Naive thymus-derived CD8-positive, alpha-beta T cell (primary cell): ENCODE measurements at places on chromosomes 12 and 14. TPM values are rescaled to one million over a fixed set of nuclear protein-coding genes. Genes with fewer than 3 reads are reported as not detected.

DNA sequence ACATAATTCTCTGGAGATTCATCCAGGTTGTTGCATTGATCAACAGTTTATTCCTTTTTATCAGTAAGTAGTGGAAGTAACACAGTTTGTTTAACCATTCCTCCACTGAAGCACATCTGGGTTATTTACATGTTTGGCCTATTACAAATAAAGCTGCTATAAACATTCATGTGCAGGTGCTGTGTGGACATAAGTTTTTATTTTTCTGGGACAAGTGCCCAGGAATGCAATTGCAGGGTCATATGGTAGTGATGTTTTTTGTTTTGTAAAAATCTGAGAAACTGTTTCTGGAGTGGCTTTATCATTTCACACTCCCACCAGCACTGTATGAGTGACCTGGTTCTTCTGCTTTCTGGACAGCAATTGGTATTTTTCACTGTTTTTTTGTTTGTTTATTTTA, 505.4 kb downstream of the CCER1 start:
- DNase-seq: no peak

- DNase-seq: no peak
These were observed 3.0 kb upstream of the ARHGDIB start for GRCh38 chr12:14964406-14964805.

- DNase-seq: no peak
These were observed 113.0 kb downstream of the SEC23A start for GRCh38 chr14:38989922-38990546.

GRCh38 chr14:81537193-81537592, 3.5 kb upstream of the SEL1L start:
- no peak for DNase-seq

DNA sequence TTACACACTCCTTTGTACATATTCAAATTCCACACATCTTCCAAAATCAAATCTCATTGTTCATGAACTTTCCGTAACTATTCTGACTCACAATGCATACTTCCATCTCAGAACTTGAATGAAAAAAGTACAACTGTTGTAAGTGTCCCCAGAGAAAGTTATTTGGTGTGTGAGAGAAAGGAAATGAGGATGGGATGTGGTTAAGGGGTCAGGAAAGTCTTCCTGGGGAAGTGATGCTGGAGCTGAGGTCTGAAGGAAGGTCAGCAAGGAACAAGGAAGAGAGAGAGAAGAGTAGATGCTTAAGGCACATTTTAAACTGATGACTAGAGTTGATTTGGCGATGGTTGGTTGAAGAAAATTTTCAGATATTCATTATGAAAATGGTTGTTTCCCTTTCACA, 340.0 kb upstream of the STXBP6 start:
- no peak for DNase-seq

GRCh38 chr12:92740411-92740810, 37.6 kb downstream of the PLEKHG7 start:
- DNase-seq: no peak

DNA sequence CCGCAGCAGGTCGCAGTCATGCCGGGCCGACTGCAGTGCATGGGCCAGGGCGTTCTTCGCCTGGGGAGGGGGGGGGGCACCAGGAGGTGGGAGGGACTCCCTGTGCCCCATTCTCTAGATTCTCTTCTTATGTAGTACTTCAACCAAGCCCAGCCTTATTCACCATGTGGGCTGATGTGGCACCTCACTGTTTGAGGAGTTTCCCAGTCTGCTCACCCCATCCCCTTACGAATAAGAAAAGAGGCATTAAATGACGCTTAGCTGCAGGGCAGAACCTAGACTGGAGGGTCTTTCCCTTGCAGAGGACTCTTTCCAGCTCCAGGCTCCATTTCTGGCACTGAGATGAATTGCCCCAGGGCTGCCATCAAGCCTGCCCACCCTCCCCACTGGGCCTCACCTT, 12.2 kb downstream of the CMTM5 start:
- no peak for DNase-seq

GRCh38 chr12:27711317-27711682, 668 bp downstream of the MRPS35 start:
- no peak for DNase-seq

DNA sequence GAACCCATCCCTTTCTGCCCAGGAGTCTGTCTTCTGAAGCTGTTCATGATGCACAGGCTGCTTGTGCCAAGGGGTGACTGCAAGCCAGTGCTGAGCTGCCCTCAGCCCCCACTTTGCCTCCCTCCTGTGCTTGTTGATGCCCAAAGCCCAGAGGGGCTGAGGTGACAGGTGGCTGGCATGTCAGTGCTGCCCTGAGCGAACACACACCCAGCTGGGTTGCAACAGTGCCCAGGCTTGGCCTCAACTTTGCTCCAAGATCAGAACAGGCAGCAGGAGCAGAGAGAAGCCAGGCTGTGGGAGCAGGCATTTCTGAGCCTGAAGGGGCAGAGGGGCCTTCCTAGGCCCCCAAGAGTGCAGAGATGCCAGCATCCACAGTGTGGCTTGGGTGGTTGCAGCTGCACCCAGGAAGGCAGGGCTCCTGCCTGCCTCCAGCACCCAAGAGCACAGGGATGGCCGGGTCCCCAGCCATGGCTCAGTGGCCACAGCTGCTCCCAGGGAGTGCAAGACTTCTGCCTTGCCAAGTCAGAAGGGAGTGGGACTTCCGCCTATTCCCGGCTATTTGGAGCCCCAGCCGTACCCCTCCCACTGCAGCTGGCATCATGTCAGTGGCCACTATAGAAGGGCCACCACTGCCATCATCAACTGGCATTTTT, 83.1 kb downstream of the SLC16A7 start:
- no peak for DNase-seq

GRCh38 chr14:98578204-98578603, 693.8 kb downstream of the BCL11B start:
- no peak for DNase-seq

DNA sequence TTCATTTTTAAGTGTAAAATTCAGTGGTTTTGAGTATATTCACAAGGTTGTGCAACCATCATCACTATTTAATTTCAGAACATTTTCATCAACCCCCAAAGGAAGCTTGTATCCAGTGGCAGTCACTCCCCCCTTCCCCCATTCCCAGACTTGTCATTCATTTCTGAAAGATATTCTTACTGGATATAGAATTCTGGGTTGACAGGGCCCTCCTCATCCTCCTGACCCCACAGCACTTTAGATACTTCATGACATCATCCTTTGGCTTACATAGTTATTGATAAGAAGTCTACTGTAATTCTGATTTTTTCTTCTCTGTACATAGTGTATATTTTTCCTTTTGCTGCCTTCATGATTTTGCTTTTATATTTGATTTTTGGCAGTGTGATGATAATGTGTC, 8.8 kb upstream of the ADGRD1 start:
- no peak for DNase-seq

DNA sequence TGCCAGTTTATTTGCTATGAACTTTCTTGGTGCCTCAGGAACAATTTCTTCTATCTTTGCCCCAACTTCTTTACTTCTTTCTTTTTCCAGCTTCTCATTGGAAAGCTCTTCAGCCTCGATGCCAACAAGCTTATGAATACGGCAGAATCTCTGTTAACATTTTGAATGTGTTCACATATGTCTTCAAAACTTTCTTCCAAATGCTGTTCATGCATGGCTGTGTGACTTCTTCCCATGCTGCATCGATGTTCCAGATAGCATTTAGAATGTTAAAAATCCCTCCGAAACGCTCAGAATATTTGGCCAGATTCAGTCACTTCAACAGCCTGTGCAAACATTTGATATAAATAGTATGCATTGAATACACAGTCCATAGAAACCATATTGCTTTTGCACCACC, 247.8 kb upstream of the ARID2 start:
- no peak for DNase-seq

SERPINA3 gene
- not detected for polyA plus RNA-seq

SLCO1B3 gene
- not detected for polyA plus RNA-seq

KRT6B gene
- polyA plus RNA-seq: not detected

TRHDE gene
- not detected for polyA plus RNA-seq

E2F7 gene
- polyA plus RNA-seq: not detected
